ENCODE measurements at places on chromosomes 12 and 14. TPM values are rescaled to one million over a fixed set of nuclear protein-coding genes. Genes with fewer than 3 reads are reported as not detected.

Gene CD69
- 9.8 TPM for polyA plus RNA-seq

Gene SCN8A
- polyA plus RNA-seq: 0.12 TPM

Gene TMTC2
- 4.1 TPM for polyA plus RNA-seq

Gene LRTM2
- polyA plus RNA-seq: not detected

Gene LUM
- polyA plus RNA-seq: 94.2 TPM

Gene EXD2
- polyA plus RNA-seq: 18.5 TPM

Gene GALNT8
- polyA plus RNA-seq: 0.46 TPM

Gene ATL1
- polyA plus RNA-seq: 4.1 TPM
